Sciatic nerve (tissue), 2 donors: ENCODE measurements at places on chromosomes 1 and 21.
A peak's percentile ranks its signal among the peaks of the same experiment; 100 is the strongest.

- DNase-seq: no peak
Observed at GRCh38 chr1:183105449-183105848, 80.6 kb upstream of the LAMC2 start.

GRCh38 chr1:229347528-229347927 is 4.7 kb upstream of the CCSAP start:
- no peak for DNase-seq

- no peak for DNase-seq
Observed at GRCh38 chr1:201898240-201898894, 9.7 kb downstream of the SHISA4 start.

- no peak for DNase-seq
Observed at GRCh38 chr1:65958561-65959350, 166.1 kb downstream of the PDE4B start.

DNA sequence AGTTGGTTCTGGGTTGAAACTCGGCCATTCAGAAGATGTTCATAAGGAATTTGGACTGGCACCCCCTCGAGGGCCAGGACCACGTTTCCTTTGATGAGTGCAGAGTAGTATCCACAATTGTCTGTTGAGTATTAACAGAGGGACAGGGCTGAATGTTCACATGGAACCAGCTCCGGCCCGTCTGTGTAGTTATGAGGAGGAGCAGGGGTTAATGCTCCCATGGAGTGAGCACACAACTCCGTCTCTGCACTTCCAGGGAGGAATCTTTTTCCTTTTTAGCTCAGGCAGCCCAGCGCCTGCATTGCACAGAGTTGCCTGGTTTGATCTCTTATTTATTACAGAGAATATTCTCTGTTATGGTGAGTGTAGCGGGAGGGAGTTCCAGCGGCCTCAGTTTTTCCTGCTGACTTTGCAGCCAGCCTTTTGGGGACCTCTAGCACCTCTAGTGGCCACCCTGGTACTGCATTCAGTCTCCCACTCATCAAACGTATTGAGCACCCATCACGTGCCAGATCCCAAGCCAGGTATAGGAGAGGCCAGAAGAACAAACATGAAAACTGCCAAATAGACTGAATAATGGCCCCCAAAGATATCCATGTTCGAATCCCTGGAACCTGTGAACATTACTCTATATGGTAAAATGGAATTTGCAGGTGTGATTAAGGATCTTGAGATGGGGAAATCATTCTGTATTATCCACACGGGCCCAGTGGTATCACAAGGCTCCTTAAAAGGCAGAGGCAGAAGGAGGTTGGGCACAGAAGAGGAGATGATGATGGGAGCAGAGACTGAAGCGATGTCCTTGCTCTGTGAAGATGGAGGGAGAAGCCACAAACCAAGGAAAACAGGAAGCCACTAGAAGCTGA is 167.7 kb upstream of the CSF3R start:
- DNase-seq: peak; percentile 76

GRCh38 chr1:241034203-241034936 is 322.6 kb downstream of the RGS7 start:
- DNase-seq: no peak

GRCh38 chr1:225953315-225953714 is 12.3 kb upstream of the LEFTY2 start:
- DNase-seq: no peak

DNA sequence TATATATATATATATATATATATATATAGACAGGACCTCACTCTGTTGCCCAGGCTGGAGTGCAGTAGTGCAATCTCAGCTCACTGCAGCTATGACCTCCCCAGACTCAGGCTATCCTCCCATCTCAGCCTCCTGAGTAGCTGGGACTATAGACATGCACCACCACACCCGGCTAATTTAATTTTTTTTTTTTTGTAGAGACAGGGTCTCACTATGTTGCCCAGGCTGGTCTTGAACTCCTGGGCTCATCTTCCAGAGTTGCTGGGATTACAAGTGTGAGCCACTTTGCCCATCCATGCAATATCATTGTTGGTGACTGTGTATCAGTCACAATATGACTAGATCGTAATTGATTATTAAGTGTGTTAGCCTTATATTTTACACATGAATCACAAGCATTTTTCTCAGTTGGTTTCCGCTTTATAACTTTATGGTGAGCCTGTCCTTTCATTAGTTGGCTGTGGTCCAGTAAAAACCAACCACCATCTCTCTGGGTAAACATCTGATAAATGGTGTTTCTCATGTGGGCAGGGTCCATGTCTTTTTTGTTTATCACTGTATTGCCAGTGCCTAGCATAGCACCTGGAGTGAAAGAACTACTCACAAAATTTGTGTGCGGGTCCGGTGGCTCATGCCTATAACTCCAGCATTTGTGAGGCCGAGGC is 63.6 kb downstream of the MYOM3 start:
- DNase-seq: no peak

- DNase-seq: no peak
Observed at GRCh38 chr1:12460911-12461621, 156.9 kb downstream of the DHRS3 start.

- DNase-seq: no peak
Observed at GRCh38 chr1:244207042-244207934, 156.2 kb downstream of the ZBTB18 start.

DNA sequence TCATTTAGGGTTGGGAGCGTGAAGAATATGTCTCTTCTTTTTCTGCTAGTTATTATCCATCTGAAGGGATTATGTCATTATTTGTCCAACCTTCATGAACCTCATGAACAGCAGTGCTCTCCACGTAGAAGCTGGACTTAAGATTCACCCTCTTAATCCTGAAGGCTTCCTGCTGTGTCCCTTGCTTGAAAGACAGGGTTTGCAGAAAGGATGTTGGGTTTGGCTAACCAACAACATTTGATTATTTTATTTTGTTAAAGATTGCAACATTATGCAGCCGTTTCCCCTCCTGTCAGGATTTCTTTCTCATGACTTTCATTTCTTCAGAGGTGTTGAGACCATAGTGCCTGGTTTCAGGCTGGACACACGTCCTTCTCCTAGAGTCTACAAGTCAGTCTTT is 75.2 kb downstream of the NGF start:
- DNase-seq: no peak

- no peak for DNase-seq
Observed at GRCh38 chr1:224641030-224641429, 24.9 kb downstream of the CNIH3 start.

GRCh38 chr1:219883400-219884332 is 44.7 kb downstream of the SLC30A10 start:
- DNase-seq: no peak

DNA sequence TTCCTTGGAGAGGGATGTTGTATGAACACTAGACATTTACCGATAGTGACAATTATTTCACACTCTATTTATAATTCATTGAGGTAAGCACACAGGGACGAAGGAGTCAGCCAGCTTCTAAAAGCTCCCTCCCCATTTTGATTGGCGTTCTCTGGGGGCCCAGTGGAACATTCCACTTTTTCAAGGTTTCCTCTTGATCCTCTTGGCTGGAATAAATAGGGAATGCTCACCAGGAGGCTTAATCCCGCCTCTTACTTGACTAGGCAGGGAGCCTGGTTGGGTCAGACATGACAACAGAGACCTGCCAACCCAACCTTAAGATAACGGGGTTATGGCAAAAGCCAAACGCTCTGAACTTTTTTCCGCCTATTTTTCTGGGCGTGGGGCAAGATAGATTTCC is 974 bp downstream of the ACTN2 start:
- DNase-seq: no peak

GRCh38 chr1:58932859-58933598 is 149.2 kb upstream of the JUN start:
- no peak for DNase-seq

DNA sequence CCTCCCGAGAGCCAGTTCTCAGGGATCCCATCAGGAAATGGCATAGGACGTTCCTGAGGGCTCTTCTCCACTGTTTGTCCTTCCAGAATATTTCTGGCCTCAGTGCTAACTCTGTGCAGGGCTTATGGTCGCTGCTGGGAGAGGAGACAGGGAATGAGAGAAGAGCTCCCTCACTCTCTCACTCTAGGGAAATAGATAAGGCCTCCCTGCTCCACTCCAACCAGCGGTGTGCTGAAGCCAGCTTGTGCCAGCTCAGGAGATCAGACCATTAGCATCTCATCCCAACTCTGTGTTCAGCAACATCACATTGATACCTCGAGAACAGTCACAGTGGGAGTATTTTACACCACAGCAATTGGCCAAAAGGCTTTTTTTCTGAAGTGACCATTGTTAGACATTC is 49.2 kb upstream of the ZC3H12A start:
- DNase-seq: no peak

- DNase-seq: no peak
Observed at GRCh38 chr1:117571496-117571895, 34.4 kb upstream of the TENT5C start.

GRCh38 chr1:51752073-51752948 is 126.2 kb downstream of the NRDC start:
- no peak for DNase-seq

DNA sequence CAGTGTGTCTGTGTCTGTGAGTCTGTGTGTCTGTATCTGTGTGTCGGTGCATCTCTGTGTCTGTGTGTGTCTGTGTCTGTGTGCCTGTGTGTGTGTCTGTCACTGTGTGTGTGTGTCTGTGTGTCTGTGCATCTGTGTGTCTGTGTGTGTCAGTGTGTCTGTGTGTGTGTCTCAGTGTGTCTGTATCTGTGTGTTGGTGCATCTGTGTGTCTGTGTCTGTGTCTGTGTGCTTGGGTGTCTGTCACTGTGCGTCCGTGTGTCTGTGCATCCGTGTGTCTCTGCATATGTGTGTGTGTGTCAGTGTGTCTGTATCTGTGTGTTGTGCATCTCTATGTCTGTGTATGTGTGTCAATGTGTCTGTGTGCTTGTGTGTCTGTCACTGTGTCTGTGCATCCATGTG is 44.7 kb upstream of the POFUT2 start:
- peak; percentile 22 for DNase-seq

DNA sequence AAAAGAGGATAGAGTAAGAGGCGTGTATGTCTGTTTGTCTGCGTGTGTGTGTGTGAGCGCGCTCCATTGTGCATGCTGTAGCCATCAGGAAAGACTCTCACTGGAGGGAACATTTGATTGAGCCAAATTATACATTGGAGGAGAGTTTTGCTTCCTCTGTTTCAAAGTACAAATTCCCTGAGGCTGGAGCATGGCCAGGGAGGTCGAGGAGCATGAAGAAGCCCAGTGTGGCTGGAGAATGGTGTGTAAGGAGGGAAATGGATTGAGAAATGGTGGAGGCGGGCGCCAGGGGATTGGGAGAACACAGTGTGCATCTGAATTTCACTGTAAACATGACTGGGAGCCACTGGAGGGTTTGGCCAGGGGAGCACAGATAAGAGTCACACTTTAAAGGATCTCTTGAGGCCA is 22.1 kb upstream of the EFNA1 start:
- DNase-seq: no peak

DNA sequence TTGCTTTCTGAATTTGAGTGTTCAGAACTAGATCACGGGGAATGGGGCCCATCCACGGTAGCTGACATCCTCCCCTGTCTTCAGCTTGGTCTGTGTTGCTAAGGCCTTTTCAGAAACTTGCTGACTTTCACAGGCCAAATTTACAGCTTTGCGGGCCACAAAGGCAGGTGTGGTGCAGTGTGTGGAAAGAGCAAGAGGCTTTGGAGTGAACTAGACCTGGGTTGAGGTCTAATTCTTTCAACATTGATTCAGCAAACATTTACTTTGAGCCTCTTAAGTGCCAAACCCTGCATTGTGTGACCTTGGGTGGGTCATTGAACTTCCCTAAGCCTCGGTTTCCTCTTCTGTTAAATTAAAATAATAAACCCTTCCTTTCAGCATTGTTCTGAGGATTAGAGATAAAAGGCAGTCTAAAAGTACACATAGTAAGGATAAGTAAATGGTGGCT is 24.3 kb downstream of the STPG1 start:
- DNase-seq: no peak

GRCh38 chr1:29311352-29312030 is 75.2 kb downstream of the PTPRU start:
- no peak for DNase-seq

GRCh38 chr21:27366646-27367235 is 399.9 kb upstream of the ADAMTS5 start:
- DNase-seq: no peak

GRCh38 chr1:159163614-159164228 is 7.7 kb upstream of the CADM3 start:
- DNase-seq: no peak

DNA sequence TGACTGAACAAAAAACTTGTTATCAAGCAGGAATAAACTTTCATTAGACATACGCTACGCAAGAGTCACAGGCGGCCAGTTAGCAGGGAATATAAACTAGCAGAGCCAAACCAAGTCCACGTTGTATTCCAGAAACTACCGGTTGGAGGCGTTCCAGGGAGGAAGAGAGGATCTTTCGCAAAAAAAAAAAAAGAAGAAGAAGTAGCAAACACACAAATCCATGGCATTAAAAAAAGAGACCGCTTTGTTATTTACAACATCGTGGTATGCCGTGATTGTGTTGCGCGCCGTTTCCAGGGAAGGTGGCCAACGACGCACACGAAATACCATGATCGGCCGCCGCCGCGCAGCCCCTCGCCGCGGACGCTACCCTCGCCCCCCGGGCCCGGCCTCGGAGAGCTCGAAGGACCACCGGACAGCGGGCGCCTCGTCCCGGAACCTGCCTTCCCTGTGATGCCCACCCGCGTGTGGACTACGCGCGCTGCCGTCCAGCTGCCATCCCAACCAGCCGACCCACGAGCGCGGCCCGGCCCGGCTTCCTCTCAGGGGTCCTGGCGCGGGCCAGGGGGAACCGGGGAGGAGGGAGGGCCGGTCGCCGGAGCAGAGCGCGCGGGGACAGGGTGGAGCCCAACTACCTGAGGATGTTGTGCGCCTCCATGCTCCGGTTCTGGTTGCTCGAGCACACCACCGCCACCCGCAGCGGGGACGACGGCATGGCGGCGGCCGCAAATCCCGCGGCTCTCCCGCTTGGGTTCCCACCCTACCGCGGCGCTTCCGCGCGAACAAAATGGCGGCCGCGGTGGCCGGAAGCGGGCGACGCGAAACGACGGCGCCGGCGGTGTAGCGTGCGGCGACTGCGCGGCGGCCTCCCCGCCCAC is 581 bp downstream of the SSU72 start:
- DNase-seq: peak; percentile 78

- DNase-seq: no peak
Observed at GRCh38 chr1:34914958-34915357, 14.5 kb downstream of the DLGAP3 start.

- DNase-seq: no peak
Observed at GRCh38 chr1:68103884-68104554, 53.6 kb upstream of the DIRAS3 start.

GRCh38 chr1:172184506-172185191 is 235.8 kb upstream of the C1orf105 start:
- DNase-seq: no peak

- DNase-seq: no peak
Observed at GRCh38 chr21:35149698-35150097, 100.6 kb upstream of the RUNX1 start.

DNA sequence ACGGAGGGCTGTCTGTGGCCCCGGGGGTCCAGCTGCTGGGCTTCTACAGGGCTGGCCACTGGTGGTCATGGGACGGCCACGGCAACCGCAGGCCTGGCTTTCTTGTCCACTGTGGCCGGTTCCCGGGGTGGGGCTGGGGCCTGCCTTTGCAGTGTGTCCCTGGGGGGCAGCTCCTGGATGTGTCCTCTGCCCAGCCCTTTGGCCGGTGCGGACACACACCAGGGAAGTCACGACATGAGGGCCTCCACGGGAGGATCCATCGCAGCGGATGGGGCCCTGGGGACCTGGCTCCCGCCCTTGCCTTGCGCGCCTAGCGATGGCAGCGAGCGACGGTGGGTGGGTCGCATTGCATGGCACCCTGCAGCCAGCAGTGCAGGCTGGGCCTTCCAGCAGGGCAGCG is 18.0 kb downstream of the PFKL start:
- no peak for DNase-seq
